ENCODE measurements at places on chromosomes 4 and X. TPM values are rescaled to one million over a fixed set of nuclear protein-coding genes. Genes with fewer than 3 reads are reported as not detected.

The PCSK1N gene
- total RNA-seq = 0.49 TPM

The UGT2B10 gene
- not detected for total RNA-seq

The HSD17B13 gene
- not detected for total RNA-seq

The IQSEC2 gene
- total RNA-seq = 28.2 TPM

The DKC1 gene
- 27.7 TPM for total RNA-seq

The GABRE gene
- 137 TPM for total RNA-seq

The GYG2 gene
- total RNA-seq = 0.61 TPM

The TASL gene
- not detected for total RNA-seq

The ARAP2 gene
- total RNA-seq = 6.7 TPM

The CYSLTR1 gene
- total RNA-seq = not detected

The PNMA5 gene
- not detected for total RNA-seq

The SLAIN2 gene
- 97.4 TPM for total RNA-seq

The SLC30A9 gene
- 56.8 TPM for total RNA-seq

The IQCM gene
- total RNA-seq = not detected

The MAGEE1 gene
- total RNA-seq = 2.9 TPM

The SOX3 gene
- total RNA-seq = not detected

The CXCL3 gene
- 5.2 TPM for total RNA-seq
